ENCODE measurements at places on chromosomes 2 and 18.

GRCh38 chr18:21443776-21444464, 156.6 kb downstream of the ESCO1 start:
- no peak for DNase-seq

- DNase-seq: no peak
Measured at GRCh38 chr2:185338104-185338503, 400.5 kb upstream of the FSIP2 start.

DNA sequence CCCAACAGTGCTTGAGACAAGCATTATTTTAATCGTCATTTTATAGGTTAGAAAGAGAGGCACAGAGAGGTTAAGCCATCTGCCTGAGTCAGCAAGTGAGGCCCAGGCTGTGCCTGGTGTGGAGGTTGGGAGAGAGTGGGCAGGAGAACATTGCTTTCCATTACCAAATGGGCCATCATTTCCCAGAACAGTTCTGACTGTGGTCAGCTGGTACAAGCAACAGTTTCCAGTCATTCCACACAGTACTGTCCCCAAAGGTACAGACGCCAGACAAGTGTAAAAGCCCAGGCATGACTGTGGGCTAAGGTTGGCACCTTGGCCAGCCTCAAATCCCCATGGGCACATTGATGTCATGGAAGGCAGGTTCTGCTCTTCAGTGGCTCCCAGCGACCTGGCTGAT, 98.2 kb upstream of the LCLAT1 start:
- DNase-seq: no peak

DNA sequence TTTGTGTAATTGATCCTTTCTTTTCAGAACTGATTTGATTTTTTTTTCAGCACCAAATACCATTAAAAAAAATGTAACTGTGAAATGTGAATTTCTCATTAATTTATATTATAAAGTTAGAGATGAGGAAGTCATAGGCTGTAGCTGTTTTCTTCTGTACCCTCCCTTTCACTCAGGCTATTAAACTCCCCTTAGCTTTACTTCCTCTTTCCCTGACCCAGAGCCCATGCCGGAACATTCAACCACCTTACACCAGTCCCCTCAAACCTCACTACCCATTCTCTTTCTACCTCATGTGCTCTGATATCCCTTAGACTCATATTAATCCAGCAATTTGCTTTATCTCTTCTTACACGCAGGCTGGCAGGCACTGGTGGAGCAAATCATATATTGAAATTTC, 12.4 kb downstream of the GALNT5 start:
- DNase-seq: no peak

DNA sequence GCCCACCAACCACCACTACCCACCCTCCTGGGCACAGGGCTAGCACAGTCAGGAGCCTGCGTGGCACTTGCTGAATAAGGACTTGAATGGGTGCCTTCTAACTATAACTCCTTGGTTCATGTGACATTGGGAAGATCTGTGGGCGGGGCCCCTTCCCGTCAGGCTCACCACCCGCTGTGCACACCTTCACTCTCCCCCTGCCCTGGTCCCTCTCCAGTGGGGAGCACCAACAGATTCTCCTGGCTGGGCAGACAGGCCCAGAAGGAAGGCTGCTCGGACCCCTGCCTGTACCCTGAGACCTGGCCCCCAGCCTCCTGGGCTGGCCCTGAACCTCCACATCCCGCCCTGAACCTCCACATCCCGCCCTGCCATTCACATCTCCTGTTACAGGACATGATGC, 33.4 kb upstream of the POMC start:
- DNase-seq: no peak

DNA sequence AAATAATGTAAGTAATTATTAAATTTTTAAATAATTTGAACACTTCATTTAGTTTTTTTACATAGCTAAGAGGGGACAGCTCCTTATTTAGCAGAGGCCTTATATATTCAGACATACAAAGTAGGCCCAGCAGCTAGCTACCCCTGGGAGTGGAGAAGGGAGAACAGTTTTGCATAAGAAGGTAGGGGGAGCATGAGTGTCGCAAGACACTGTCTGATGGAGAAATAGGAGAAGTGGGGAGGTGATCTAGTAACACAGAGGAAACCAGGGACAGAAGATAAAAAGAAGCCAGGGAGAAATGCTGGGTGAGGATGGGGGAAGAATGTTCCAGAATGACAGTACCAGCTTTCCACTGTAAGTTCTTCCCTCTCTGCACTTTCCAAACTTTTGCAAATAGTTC, 16.0 kb upstream of the RGPD4 start:
- DNase-seq: no peak

- no peak for DNase-seq
Measured at GRCh38 chr2:171902840-171903420, 8.9 kb upstream of the SLC25A12 start.

DNA sequence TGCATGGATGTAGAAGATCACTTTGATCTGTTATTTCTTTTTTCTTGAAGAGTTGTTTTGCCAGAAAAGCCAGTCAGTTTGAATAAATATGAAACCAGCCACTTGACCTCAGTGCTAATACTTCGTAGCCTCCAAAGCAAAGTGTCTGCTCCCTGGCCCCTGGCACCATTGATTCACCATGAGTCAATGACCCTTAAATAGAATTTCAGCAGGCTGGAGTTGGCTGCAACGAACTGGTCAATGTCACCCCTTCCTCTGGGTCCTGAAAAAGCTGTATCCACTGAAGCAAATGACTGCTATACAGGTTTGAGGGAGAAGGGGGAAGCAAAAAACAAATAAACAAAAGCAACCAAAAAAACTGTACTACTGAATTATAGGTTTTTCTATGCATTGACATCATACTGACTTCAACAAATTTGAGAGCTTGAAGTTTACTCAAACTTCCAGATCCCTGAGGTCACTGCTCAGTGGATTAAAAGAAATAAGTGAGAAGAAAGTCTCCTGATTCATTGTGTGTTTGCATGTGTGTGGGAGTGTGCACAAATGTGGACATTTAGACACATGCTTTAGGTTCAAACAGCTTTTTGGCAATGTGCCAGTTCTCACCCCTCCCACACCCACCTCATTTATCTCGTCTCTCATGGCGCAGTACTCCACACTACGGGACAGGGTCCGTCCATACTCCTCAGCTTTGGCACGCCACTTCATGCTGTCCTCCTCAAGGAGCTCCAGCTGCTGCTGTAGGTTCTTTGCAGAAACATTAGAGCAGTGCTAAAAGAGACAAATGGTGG, 58.1 kb upstream of the TTN start:
- DNase-seq: no peak

DNA sequence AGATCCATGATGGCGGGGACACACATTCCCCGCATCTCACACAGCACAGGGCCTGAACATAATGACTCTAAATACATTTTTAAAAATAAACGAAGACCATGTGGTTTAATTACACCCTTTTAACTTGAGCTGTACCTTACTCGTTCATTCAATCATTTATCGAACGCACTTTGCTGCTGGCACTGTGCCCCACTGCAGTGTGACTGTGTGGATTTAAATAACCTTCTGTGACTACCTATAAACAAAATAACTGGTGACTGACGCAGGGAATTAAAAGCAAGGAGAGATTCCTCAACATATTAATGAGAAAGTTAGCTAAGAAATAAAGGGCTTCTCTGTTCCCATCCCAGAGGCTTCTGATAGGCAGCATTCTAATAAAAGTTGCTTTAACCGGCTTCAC, 10.9 kb upstream of the FZD7 start:
- DNase-seq: no peak

DNA sequence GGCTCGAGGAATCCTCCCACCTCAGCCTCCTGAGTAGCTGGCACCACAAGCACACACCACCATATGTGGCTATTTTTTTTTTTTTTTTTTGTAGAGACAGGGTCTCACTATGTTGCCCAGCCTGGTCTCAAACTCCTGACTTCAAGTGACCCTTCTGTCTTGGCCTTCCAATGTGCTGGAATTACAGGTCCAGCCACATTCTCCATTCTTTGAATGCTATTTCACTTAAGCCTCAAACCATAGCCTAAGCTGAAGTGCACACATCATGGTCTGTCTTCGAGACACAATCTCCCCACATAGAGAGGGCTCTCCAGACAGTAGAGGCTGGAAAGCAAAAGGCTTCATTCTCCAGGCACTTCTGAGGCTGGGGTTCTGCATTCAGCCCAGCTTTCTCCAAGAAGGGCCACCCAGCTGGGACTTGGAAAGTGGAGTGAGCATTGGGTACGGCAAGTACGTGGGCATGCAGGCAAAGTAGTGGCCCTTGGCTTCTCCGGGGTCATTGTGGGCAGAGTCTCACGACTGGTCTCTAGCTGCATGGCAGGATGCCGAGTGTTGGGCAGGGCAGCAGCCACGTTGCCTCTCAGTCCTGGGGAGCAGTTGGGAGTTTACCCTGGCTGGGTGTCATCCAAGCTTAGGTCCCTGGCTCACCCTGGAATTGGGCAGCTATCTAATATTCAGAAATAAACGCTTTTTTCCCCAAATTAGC, 78.2 kb upstream of the SMAD7 start:
- DNase-seq: no peak

Measured in NCI-H1930 (cell line).